ENCODE measurements at places on chromosomes 11 and 22. TPM values are rescaled to one million over a fixed set of nuclear protein-coding genes. Genes with fewer than 3 reads are reported as not detected.

DNA sequence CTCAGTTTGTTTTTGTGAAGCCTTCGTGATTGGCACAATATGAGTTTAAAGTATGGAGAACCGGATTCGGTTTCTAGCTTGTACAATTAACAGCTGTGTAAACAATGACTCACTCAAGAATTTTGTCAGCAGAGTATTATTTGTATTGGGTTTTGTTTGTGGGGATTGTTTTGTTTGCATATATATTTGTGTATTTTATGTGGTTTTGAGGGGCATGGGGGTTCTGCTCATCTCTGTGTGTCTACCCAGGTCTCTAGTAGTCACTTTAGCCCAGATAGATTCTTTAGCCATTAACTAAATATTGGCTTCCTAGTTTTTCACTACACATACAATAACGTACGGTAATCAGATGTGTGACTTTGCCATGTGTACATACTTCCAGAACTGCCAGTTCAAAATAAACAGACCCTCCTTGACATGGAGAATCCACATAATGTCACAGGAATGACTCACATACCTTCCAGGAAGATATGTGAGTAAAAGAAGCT is 7.5 kb upstream of the MS4A7 start:
- no peak for DNase-seq

Gene KRTAP5-2
- total RNA-seq: not detected

- no peak for DNase-seq
These were observed 24.6 kb downstream of the SDHAF2 start for GRCh38 chr11:61454520-61454919.

GRCh38 chr22:37999236-37999635 is 14.9 kb upstream of the SOX10 start:
- DNase-seq: no peak

Gene OR8A1
- total RNA-seq: not detected

DNA sequence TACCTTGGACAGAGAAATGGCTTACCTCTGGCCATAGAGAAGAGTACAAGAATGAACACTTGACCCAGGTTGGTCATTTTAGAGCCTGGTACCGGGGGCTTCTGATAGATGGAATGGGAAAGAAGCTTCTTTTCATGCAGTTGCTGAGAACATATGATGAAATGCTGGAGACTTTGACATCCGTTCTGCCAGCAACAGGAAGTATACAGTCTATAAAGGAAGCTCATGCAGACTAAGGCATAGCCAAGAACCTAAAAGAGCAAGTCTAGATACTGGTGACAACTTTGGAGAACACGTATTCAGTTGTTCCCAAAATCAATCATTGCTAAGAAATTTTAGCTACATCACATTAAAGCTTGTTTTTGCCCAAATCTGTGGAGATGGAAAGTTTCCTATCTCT is 894.6 kb downstream of the METTL15 start:
- no peak for DNase-seq

GRCh38 chr22:21055564-21055834 is 9.8 kb downstream of the LRRC74B start:
- no peak for DNase-seq

- no peak for DNase-seq
These were observed 37.9 kb downstream of the TTC17 start for GRCh38 chr11:43396617-43397016.

- no peak for DNase-seq
These were observed 23.8 kb downstream of the IGHMBP2 start for GRCh38 chr11:68927280-68928135.

GRCh38 chr22:18056161-18056666 is 21.6 kb upstream of the PEX26 start:
- DNase-seq: peak; percentile 53

Gene NRIP3
- 0.20 TPM for total RNA-seq

Gene LMNTD2
- total RNA-seq: 19.1 TPM

Gene ASPHD2
- 2.7 TPM for total RNA-seq

DNA sequence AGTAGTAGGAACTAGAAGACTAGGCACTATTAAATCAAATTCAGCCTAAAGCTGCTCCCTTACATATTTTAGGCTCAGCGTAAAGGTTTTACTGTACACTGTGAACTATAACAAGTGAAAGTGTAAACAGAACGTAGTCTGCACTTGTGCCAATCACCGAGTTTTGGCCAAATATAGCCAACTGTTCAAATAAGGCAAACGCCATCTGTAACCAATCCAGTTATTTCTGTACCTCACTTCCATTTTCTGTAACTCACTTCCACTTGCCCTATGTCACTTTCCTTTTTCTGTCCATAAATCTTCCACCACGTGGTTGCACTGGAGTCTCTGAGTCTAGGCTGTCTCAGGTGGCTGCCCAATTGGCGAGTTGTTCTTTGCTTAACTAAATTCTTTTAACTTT is 2132.2 kb downstream of the LRRC4C start:
- no peak for DNase-seq

DNA sequence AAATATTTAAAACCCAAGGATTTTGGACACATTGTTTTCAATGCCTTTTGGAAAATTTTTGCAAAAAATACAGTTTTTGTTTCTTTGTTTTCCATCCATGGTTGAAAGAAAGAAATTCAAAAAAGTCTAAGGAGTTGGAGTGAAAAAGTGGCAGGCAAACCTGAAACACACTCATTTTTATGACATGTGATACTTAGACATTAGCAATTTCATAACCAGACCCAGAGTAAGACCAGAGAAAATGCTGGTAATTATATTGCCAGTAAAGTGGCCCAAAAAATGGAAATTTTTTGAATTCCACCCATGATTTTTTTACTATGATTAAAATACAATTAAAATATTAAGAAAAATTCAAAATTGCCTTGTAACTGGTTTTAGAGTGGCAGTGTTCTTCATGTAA is 128.2 kb downstream of the SLC17A6 start:
- no peak for DNase-seq

GRCh38 chr11:77410076-77410827 is 63.6 kb downstream of the PAK1 start:
- DNase-seq: no peak

Gene PRSS23
- 122 TPM for total RNA-seq

Gene TMEM86A
- total RNA-seq: 5.0 TPM

GRCh38 chr11:59459916-59460315 is 3.2 kb downstream of the OR4D6 start:
- no peak for DNase-seq

DNA sequence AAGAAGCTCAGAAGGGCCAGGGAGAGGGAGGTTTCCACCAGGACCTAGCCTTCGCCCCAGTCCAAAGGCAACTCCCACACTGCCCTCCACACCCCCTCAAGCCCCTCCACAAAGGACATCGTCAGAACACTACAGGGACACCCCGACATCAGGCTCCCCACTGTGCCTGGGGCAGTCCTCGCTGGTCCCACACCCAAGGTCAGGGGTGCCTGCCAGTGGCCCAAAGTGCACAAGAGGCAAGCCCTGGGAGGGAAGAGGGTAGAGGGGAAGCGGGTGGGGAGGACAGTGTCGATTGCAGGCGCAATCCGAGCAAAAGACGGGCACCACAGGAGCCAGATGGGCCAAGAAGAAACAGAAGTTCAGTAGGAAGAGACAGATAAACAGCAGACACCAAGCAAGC is 35.6 kb upstream of the JAM3 start:
- DNase-seq: peak; percentile 39

- DNase-seq: no peak
These were observed 76.0 kb upstream of the TIMP3 start for GRCh38 chr22:32725369-32725988.

Gene STK33
- 0.90 TPM for total RNA-seq

DNA sequence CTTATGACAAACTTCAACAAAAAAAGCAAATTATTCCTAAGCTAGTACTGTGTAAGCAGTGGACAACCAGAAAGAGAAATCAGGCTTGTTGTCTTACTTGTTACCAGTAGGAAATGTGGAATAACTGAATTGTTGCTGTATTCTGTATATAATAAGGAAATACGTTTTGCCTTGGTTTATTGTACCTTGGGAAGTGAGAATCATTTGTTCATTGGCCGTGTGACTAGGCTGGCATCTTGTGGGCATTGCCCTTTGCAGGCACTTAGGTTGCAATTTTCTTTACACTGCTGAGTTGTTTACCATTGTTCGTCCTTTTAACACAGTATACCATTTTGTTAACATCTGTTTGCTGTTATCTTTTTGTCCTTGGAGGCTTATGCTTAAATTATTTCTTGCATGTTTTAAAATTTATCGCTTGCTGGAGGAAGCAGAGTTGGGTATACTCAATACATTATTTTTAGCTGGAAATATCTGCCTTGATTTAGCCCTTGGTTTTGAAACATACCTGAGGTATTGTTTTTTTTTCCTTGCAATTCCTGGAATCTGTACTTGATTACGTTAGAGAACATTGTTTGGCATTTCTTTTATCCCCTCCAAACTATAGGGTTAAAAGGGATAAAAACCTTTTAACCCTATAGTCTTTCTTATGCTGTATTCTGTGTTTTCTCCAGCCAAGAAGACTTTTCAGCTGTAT is 109.3 kb downstream of the DDX10 start:
- no peak for DNase-seq

GRCh38 chr22:38513063-38513462 is 7.0 kb upstream of the DDX17 start:
- DNase-seq: peak; percentile 36

DNA sequence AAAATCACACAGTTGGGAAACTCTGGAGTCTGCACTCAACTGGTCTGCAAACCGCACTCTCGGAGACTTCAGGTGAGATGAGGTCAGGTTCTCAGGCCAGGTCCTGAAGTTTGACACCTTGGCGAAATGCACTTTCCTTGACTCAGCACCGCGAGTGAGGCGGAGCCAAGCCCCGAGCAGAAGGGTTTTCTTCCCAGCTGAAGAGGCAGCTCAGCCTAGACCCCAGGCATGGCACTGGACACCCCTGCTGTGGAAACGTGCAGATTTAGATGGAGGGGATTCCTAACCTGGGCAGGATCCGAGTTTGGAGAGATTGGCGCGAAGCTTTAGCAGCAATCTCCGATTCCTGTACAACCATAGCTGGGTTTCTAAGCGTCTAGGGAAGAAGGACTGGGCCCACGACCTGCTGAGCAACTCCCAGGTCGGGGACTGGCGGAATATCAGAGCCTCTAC is 835 bp upstream of the MYOD1 start:
- no peak for DNase-seq

DNA sequence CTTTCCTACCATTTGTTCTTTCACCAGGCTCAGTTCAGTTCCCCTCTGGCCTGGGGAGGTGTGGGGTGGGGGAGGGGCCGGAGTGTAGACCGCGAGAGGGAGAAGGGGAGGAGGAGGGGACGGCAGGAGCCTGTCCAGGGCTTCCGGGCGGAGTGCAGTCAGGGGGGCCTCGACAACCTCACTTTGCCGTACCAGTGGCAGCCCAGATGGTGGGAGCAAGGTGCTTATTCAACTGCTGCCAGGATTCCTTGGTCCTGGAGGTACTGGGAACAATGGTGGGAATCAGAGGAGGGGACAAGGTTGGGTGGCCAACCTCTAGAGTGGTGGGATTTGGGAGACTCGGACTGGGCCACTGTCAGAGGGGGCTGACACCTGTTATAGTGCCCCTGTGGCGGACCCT is 1.2 kb downstream of the BACE1 start:
- DNase-seq: no peak

GRCh38 chr11:66003291-66003690 is 988 bp downstream of the BANF1 start:
- peak; percentile 28 for DNase-seq

Gene SCGB2A2
- total RNA-seq: not detected

DNA sequence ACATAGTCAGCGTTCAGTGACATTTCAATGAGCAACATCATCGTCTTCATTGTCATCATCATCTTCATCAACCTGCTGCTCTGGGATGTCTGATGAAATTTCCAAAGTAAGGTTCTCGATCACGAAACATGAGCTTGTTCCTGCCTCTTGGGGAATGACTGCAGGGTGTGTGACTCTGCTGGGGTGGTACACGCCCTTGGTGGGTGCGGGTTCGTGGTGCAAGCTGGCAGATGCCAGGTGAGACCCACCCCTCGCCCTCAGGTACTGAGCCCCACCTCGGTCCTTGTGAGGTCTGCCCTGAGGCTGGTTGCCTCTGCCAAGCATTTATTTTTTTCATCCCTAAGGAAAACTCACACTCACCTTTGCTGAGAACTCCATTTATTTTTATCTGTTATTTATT is 1389.2 kb downstream of the TBC1D22A start:
- no peak for DNase-seq

GRCh38 chr22:42430528-42431125 is 1.6 kb downstream of the NFAM1 start:
- no peak for DNase-seq

DNA sequence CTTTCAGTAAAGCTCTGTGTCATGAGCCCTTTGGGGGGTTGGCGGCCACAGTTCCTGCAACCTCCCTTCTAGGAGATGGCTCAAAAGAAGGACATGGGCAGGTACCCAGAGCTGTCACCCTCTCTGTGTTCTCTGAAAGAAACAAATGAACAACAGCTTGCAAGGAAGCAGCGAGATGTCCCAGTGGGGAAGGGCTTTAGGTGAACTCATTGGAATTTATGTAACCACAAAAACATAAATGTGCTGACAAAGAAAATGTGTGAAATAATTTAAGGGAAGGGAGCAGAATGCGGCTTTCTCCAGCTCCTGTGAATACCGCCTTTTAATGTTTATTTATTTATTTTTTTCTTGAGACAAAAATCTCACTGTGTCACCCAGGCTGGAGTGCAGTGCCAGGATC is 3.3 kb downstream of the PARVG start:
- no peak for DNase-seq

DNA sequence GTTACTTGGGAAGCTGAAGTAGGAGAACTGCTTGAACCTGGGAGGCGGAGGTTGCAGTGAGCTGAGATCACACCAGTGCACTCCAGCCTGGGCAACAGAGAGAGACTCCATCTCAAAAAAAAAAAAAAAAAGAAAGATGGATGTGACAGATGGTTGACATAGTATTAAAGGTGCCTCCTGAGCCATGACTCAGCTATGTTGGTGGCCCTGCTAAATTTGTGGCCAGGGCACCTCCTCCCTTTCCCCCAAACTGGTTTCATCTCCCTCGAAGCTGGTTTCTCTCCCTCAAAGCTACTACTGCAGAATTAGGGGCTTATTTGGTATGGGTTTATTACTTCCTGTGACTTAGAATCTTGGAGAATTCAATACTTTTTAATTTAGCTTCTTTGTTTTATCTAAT is 31.5 kb downstream of the SDHD start:
- no peak for DNase-seq

GRCh38 chr11:75107187-75107586 is 10.5 kb upstream of the OR2AT4 start:
- DNase-seq: no peak

- no peak for DNase-seq
These were observed 10.6 kb upstream of the XBP1 start for GRCh38 chr22:28810821-28811491.

Gene SYT9
- total RNA-seq: 0.57 TPM

Gene PRG3
- not detected for total RNA-seq

- DNase-seq: no peak
These were observed 85.3 kb upstream of the GAL start for GRCh38 chr11:68598816-68599653.

Measured in mucosa of descending colon (tissue), 3 donors.